ENCODE measurements at places on chromosomes 13 and 19.

GRCh38 chr13:25608181-25608580, 236.4 kb downstream of the ATP8A2 start:
- DNase-seq: no peak

- DNase-seq: peak; percentile 100
These were observed at the start of gene SCAF1 for GRCh38 chr19:49641688-49642491. TSS of gene SCAF1 (plus strand) at chr19:49642209. CDS start at chr19:49645027, 2,818 bp downstream.

GRCh38 chr13:98888222-98888889, 89.5 kb downstream of the DOCK9 start:
- DNase-seq: no peak

GRCh38 chr19:33719366-33720154, 77.1 kb upstream of the KCTD15 start:
- DNase-seq: no peak
